ENCODE measurements at places on chromosomes 6 and 20.

DNA sequence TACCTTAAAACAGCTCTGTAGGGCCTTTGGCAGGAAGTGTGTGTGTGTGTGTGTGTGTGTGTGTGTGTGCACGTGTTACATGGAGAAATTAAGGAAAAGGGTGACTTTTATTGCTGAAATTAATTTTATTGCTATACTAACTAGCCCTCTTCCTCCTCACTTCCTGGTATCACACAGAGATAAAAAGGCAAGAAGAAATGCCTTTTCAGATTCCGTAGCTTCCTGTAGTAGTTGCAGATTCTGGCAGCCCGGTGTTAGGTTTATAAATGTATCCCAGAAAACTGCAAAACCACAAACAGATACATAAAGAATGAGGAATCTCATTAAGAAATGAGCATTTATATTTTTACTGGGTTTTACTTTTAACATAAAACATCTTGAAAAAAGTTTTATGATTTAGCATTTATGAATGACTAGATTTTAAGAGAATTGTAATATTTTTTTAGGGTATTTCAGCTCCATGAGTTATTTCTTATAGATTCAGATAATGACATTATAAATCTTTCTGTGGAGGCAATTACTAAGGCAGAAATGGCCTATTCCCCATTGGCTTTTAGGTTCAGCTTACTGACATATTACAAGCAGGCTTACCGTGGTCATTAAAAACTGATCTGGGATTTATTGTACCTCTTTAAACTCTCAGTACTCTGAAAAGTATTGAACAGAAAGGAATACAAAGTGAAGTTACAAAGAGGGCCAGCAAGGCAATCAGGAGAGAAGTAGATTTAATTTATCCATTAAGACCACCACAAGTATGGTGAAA, 249.1 kb upstream of the TSHZ2 start:
- no peak for DNase-seq

DNA sequence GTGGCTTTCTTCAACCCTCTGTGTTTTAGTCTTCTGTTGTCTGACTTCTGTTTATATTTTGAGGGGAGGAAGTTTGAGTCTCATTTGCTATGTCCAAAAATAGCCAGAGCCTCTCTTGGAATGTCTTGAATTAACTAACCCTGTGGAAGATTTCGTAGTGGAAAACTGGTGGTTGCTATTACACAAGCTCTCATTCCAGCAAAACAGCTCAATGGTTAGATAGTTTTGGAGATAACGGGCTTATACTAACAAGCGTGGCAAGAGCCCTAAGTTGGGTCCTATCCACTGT, 1.6 kb downstream of the CCN2 start:
- no peak for DNase-seq

DNA sequence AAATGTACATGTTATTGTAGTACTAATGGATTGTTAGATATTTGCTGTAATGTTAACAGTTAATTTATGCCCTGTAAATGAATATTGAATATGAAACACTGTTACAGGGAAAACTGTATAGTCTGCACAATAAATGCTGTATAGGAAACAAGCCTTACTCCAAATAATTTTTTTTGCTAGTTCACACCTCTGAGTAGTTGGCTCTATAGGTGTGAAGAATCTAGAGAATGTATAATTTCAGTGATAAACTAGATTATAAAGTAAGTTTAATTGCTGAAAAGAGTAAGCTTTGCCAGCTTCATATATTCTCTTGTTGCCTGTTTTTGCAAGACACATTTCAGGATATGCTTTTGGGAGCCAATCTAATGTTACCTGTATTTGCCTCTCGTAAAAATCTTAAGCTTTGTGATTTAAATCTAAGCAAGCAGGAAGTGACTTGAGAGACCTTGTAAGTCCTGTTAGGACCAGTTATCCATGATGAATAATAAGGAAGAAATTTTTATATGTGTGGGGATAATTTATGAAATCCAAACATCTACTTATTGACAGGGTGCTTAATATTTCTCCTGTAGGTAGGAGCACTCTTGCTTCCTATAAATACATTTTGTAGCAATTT, 232.4 kb downstream of the ZFAND3 start:
- DNase-seq, result peak; percentile 63

- DNase-seq, result no peak
These were observed 15.6 kb upstream of the SRC start for GRCh38 chr20:37330316-37330715.

GRCh38 chr20:61333484-61334108, 81.5 kb downstream of the CDH4 start:
- DNase-seq, result no peak

GRCh38 chr6:120378582-120379220, 955.6 kb downstream of the TBC1D32 start:
- DNase-seq, result no peak

DNA sequence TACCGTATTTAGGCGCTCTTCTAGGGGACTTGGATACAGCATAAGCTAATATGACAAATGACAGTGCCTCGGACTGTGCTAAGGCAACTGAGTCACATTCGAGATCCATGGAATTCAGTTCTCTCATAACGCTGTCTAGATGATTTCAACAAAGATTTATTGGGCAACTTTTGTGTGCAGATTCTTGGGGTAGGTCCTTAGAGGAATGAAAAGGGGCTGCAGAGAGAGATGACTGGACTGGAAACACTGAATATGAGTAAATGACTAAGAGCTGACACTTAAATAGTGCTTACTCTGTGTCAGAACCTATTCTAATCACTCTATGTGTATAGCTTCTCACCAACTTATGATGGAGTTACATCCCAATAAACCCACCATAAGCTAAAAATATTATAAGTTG, 36.4 kb upstream of the MARCKS start:
- DNase-seq, result no peak

DNA sequence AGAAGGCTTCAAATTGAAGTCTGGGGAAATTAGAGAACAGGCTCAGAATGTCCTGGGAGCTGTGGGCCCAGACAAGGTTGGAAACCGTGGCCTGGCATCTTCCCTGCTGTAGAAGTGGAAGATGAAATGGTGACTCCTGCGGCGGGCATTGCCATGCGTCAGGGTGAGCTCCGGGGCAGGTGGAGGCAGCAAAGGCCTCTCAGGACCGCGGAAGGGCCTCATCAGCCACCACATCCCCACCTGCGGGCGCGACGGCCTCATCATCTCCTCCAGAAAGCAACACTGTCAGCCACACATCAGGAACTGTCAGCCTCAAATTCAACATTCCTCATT, 161.7 kb downstream of the SYNDIG1 start:
- no peak for DNase-seq

DNA sequence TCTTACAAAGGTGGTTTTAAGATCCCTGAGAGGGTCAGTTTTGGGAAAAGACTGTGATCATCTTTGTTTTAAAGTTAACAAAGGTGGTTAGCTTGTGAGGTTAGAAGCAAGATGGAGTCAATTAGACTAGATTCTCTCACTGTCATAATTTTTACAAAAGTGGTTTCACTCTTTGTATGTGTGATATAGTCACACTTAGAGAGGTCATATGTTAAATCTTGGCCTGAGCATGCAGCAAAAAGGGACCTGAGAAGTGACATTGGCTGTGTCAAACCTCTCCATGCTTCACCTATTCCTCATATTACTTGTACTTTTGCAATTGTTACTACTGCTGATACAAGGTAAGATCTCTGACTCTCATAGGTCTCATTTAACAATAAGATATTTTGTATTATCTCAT, 368.0 kb downstream of the TBC1D32 start:
- no peak for DNase-seq

DNA sequence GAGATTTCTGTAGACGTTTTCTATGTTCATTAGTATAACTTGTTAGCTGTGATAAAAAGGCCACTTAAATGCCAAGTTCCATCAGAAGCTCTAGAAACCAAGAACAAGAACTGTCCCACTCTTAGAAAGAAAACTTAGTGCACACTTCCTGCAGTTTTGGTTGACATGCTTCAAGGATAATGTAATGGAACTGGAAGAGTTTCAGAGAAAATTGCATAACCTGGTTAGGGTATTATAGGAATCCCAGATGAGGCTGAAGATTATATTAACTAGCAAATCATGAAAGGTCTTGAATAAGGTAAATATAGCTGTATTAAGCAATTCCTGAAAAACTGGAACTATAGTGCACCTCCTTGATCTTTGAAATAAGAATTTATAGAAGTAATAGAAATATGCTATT, 1.8 kb upstream of the PHACTR2 start:
- no peak for DNase-seq

GRCh38 chr20:4836935-4837334, 115.2 kb downstream of the PRND start:
- DNase-seq, result no peak

DNA sequence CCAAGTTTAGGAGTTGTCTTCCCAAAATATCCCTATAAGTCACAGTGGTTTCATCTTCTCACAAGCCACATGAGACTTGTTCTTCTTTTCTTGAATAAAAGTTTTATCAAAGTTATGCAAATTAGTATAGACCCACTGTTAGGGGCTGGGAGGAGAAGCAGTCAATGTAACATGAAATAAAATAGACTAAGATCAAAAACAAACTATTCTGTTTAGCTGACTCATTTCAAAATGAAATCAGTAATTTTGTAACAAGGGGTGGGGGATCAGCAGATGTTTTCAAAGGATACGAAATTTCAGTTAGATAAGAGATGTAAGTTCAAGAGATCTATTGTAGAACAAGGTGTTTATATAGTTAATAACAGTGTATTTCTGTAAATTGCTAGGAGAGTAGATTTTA, 339.6 kb upstream of the PRDM1 start:
- no peak for DNase-seq

GRCh38 chr6:156511051-156511450, 266.1 kb upstream of the ARID1B start:
- DNase-seq, result no peak

DNA sequence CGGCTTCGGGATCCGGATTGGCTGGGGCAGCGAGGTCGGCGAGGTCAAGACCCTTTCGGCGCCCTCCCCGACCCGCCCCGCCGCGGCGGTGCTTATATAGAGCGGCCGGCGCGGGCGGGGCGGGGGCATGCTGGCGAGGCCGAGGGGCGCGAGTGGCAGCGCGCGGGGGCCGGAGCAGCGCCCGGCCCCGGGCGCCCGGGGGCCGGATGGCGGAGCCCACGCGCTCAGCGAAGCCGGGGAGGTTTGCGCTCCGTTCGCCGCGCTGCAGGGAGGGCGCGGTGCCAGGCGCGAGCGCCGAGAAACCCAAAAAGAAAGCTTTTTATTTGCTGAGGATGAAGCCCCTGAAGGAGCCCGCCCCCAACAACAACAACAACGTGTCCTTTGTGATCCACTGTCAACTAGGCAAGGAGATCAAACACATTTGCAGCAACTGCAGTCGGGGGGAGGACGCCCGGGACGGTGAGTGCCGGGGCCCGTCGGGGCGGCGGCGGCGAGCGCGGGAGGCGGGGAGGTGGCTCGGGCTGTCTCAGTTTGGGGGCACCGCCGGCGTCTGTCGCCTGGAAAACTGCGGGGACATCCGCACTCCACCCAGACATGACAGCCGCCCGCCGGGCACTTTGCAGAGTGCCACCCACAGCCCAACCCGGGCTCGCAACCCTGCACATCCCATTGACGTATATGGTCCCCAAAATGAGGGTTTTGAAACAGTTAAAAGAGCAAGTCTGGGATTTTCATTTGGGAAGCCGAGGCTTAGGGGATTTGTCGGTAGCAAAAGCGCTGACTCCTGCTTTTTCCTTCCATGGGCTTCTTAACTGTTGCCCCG, 297.3 kb downstream of the PHACTR1 start:
- DNase-seq, result no peak

DNA sequence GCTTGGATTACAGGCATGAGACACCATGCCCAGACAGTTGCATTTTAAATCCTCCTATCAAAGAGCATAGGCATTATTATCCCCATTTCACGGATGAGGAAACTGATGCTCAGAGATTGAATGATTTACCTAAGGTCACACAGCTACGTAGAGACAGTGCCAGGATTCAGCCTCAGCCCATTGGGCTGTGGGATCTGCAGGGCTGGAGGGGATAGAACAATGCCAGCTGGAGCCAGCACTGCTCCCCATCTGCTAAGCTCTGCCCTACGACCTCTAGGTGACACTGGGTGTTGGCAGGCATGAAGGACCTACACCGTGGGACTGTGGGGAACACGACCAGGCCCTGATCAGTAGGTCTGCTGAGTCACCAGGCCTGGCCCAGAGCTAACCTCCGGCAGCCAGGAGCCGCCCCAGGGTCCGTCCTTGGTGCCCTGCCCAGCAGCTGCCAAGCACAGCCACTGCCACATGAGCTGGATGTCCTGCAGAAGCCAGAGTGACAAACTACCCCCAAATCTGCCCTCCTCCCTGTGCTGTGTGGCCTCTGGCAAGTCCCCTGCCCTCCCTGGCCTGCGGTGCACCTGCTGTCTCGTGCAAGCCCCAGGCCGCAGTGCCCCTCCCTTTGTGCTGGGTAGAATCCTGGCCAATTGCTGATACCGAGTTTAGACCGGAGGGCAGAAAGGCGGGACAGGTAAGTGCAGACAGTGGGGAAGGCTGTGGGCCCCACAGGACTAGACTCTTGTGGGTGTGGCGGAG, 47.6 kb upstream of the PTGIS start:
- no peak for DNase-seq

DNA sequence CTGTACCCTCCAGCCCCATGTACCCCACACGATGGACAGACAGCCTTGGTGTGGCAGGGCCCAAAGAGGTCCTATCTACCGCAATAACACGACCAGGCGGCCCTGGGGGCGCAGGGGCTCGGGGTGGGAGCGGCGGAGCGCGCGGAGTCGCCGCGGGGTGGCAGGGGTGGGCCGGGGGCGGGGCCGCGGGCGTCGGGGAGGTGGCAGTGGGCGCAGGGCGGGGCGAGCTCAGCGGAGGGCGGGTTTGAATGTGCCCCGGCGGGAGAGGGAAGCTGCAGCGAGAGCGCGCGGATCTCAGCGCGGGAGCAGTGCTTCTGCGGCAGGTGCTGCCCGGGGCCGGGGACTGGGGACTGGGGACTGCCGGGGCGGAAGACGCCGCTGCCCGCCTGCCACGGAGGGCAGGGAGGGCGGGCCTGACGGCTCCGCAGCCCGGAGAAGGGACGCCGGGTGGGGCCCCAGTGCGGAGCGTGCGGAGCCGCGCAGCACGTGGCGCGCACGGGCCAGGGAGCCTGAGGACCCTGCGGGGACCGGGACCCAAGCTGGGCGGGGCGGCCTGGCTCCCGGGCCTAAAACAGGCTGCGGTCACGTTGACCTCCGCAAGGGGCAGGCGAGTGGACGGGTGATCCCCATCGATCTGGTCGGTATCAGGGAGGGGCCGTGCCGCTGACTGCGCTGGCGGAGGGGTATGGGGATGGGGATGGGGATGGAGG, at the start of gene SLC29A1:
Gene SLC29A1 (plus strand): TSS at position 277 of the 710 bp plus-strand sequence. CDS start 3,719 bp downstream, outside the sequence.
- DNase-seq, result no peak

DNA sequence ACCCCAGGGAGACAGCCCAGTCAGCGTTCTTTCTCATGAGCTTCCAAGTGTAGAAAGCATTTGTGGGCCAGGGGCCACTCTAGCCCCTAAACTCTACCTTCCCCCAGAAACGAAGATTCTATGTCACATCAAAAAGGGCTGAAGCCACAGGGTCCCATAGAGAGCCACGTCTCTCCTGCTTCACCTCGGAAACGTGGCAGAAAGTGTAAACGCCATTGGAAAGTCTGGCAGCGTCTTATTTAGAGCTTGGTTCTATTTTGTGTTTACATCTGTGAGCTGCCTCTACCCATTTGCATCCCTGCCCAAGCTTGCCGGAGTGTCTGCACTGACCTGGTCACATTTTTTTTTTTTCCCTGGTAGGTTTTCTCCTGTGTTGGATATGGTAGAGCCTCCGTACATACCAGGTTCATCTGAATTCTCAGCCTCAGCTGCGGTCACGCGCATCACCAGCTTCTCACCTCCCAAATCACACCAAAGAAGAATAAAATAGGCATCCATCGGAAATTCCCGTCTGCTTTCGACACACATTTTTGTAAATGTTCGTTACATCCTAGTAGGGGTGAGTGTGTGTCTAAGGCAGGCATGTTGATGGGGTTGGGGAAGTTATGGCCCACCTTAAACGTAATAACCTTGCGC, 62.6 kb downstream of the NPEPL1 start:
- no peak for DNase-seq

GRCh38 chr6:11828262-11828870, 49.8 kb upstream of the ADTRP start:
- DNase-seq, result no peak

All from epithelial cell of prostate (primary cell).